K562 (cell line): ENCODE measurements at places on chromosomes 7 and 10. TPM values are rescaled to one million over a fixed set of nuclear protein-coding genes. Genes with fewer than 3 reads are reported as not detected.

CAV1 gene
- 1.0 and 1.5 TPM in 2 replicates for total RNA-seq

THNSL1 gene
- 6.2 and 6.4 TPM in 2 replicates for total RNA-seq

CDK14 gene
- total RNA-seq = 0.18 and 0.44 TPM in 2 replicates

NUTM2E gene
- 0.09 and 0.20 TPM in 2 replicates for total RNA-seq

- no peaks in the 10 kb centered on the region for H3K27me3 ChIP-seq
- H3K4me3 ChIP-seq = no peak overlapping the region
- no peaks in the 10 kb centered on the region for H3K4me1 ChIP-seq
- no peaks in the 10 kb centered on the region for H3K36me3 ChIP-seq
- no peak for DNase-seq
- H3K27ac ChIP-seq = no peak overlapping the region
Observed at GRCh38 chr10:2460812-2461211, 606.5 kb upstream of the PFKP start.

DNA sequence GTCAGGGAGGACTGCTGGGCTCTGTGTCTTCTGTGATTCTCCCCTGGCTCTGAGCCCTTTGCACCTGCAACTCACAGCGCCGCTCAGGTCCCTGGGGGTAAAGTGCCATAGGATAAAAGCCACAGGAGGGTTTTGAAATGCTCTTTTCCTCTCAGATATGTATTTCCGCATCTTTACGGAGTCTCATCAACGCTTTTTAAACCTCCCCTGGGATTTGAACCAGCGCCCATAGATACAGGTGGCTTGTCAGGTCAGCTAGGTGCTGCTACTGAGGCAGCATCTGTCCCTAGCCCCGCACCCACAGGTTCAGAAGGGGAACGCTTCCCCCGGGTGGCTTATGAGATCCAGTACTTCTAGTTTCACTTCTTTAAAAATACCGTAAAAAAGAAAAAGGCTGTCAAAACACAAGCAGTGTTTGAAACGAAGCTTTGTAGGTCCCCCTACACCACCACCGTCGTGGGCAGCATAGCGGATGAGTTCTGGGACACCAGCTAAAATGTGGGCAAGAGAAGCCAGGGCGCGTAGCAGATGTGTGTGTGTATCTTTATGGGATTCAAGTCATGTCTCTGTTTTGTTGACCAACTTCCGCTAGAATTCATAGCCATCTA lies 173.5 kb downstream of the CUX1 start:
- no peak overlapping the region for H3K27ac ChIP-seq
- H3K27me3 ChIP-seq = no peaks in the 10 kb centered on the region
- H3K4me1 ChIP-seq = peaks cover 3% of the 10 kb centered on the region; the same call in 1 of the 3 replicates
- DNase-seq = no peak
- peaks cover 11% of the 10 kb centered on the region; the same call in 1 of the 3 replicates for H3K36me3 ChIP-seq

GRCh38 chr10:48454302-48455054 lies 148.0 kb downstream of the MAPK8 start:
- no peak for DNase-seq
- H3K27ac ChIP-seq = peak overlapping the region; percentile 9; the same call in 2 of the 3 replicates
- H3K36me3 ChIP-seq = peaks cover 65% of the 10 kb centered on the region; the same call in 2 of the 3 replicates
- H3K4me3 ChIP-seq = no peak overlapping the region
